Right lung (tissue), 10 donors: ENCODE measurements at places on chromosomes 4 and X. TPM values are rescaled to one million over a fixed set of nuclear protein-coding genes. Genes with fewer than 3 reads are reported as not detected.
A peak's percentile ranks its signal among the peaks of the same experiment; 100 is the strongest.

The OCIAD2 gene
- 86.1 TPM for polyA plus RNA-seq

DNA sequence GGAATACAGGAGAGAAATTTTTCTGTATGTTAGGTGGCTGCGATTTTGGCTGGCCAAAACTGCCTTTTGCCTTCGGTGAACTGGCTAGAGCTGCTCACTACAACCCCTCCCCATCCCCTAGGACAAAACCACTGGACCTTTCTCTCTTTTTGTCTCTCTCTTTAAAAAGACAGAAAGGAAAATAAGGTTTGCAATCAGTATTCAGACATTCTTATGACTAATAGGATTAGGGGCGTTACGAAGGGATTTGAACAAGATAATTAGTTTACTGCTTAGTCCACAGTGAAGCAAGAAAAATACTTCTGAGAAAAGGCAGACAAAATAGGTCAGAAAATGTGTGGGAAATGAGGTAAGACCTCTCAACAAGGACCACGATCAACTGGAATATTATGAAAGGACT lies 180.4 kb downstream of the SLIT2 start:
- DNase-seq = no peak

DNA sequence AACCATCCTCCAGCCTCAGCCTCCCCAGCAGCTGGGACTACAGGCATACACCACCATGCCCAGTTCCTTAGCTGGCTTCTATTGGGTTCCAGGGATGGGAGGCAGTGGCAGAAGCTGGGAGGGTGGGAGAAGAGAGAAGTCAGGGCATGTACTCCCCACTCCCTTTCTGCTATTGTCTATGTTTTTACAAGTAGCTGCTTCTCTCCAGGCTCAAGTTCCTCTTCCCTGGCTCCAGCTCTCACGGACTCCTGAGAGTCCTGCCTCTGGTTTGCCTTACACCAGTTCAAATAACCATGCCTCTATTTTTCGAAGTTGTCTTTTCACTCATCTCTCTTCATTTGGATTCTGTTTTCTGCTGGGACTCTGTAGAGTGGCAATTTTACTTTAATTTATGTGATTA lies 2.9 kb downstream of the TBC1D9 start:
- no peak for DNase-seq

DNA sequence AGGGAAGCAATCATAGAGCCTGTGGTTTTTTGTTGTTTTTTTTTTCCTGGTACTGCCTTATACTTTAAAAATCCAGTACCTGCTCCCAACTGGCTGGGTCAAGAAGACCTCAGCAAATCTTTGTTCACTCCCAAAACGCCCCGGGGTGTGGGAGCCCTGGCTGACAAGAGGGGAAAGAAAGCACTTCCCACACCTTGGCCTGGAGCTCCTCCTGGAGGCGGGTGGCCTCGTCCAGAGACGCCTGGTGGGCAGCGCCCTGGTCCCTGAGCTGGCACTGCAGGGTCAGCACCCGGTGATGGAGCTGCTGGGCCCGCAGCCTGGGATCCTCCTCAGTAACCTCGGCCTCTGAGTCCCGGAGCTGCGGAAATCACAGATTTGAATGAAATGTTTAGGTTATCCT lies 38.2 kb downstream of the C4orf50 start:
- DNase-seq = no peak

DNA sequence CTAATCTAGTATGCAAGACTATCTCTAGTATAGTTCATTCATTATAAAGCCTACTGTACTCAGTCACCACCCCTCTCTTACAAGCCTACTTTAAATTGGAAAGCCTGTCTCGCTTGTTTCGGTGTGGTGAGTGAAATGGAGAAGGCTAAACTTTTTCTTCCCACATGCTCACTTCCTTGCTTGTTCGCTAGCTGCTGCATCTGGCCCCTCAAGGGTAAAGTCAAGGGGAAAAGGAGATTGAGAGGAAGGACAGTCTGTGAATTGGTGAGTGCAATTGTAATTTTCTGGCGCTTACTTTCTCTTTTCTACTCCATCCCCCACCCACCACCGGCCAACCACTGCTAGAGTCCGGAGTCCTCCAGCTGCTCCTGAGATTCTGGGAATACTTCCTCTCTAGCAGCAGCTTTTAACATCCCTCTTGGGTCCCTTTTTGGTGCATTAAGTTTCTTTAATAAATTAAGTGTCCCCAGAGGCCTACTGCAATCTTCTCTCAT lies 12.1 kb upstream of the ARAP2 start:
- DNase-seq = no peak

GRCh38 chr4:24103434-24104157 lies 213.7 kb upstream of the PPARGC1A start:
- DNase-seq = peak; percentile 43

DNA sequence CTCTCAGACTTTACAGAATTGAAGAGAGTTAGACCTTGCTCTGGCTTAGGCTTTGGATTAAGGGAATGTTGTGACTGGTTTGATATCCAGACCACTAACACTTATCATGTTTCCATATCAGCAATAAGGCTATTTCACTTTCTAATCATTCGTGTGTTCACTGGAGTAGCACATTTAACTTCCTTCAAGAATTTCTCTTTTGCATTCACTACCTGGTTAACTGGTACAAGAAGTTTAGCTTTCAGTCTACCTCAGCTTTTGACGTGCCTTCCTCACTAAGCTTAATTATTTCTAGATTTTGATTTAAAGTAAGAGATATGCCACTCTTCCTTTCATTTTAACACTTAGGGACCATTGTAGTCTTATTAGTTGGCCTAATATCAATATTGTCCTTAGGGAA lies 62.6 kb downstream of the CASP6 start:
- DNase-seq = no peak

DNA sequence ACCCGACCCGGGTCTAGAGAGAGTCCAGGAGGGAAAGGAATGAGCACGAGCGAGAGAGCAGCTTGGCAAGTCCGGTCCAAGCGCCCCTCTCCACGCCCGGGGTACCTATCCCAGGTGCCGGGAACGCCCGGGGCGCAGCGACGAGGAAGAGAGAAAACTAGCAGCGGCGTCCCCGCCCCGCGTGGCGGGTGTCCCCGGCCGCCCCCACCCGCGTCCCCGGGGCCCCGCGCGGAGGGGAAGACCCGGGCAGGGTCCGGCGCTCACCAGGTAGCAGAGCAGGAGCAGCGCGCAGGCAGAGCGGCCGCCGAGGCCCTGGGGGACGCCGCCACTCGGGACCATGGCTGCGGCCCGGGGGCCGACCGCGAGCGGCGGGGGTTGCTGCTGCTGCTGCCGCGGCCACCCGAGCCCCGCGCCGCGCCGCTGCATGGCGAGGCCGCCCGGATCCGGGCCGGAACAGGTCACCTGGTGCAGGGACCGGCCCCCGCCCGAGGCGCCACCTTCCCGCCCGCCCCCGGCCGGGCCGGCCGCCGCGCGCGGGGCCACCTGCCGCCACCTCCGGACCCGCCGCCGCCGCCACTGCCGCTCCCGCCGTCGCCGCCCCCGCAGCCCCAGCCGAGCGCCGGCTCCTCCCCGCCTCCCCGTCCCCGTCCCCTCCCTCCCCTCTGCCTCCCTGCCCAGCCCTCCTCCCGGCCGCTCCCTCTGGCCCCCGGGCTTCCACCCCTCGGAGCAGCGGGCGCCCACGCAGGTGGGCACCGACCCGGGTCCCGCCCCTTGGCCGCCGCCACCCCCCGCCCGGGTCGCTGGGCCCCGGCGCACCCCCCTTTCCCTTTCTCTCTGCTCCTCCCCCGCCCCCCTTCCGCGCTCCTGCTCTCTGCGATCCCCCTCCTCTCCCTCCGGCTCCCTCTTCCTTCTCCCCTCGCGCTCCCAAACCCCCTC lies at the start of gene SEL1L3:
Gene SEL1L3, minus strand, starts transcription at position 578 of the 936 bp plus-strand sequence. Its CDS starts 152 bp downstream, at position 426.
- DNase-seq = peak; percentile 47

GRCh38 chrX:24479924-24480323 lies 14.8 kb downstream of the PDK3 start:
- DNase-seq = no peak

- no peak for DNase-seq
Observed at GRCh38 chr4:57270346-57270745, 160.2 kb upstream of the IGFBP7 start.
